ENCODE measurements at places on chromosomes 6 and 20.
A peak's percentile ranks its signal among the peaks of the same experiment; 100 is the strongest.

- no peak for DNase-seq
Measured at GRCh38 chr20:31869673-31869941, 720 bp downstream of the DUSP15 start.

DNA sequence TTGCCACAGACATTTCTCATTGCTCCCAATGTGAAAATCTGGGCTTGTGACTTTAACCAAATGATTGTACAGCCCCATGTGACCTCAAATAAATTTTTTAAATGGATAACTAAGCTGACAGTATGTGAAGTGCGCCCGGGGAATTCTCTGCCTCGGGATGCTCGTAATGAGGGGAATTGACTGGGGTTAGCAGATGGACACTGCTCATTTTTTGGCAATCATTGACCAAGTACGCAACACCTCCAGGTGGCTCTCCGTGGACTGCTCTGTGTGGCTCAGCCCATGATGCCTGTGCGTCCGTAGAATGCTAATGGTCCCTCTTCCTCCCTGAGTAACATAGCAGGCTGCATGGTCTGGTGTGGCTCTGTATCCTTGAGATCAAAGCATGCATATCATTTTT is 42.4 kb downstream of the FARS2 start:
- DNase-seq = no peak

GRCh38 chr6:53236241-53236640 is 87.6 kb upstream of the GCM1 start:
- DNase-seq = no peak

- no peak for DNase-seq
Measured at GRCh38 chr20:39021748-39022147, 59.6 kb downstream of the DHX35 start.

DNA sequence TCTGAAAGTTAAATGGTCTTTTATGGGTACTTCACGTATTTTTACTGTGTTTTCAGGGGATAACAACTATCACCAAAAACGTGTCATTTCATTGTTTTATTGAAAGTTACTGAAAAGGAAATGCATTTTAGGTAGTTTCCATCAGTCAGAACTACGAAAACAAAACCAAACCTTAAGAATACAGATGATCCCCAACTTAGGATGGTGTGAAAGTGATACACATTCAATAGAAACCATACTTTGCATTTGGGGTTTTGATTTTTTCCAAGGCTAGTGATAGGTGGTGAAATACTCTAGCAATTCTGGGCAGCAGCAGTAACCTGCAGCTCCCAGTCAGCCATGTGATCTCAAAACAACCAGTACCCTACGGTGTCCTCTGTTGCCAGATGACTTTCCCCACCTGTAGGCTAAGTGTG is 25.9 kb upstream of the EFHC1 start:
- DNase-seq = no peak

GRCh38 chr6:44041461-44042260 is 85.6 kb downstream of the MRPL14 start:
- peak; percentile 86 for DNase-seq

DNA sequence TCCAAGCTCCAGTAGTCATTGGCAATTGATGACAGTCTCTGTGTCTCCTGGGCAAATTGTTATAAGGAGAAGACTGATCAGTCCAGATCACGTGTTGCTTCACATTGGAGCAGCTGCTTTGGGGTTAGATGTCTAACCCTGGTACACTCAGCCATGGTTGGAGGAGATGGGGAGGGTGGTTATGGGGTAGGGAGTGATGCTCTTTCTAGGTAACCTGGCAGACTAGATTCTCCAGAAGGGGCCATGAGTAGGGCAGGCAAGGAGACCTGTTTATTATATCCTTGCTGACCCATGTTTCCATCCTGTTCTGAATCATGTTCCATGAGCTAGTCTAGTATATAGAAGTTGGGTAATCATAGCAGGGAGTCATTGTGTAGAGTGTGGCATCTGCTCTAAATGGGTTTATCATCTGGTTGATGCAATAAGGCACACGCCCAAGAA is 50.8 kb upstream of the BACH2 start:
- no peak for DNase-seq

DNA sequence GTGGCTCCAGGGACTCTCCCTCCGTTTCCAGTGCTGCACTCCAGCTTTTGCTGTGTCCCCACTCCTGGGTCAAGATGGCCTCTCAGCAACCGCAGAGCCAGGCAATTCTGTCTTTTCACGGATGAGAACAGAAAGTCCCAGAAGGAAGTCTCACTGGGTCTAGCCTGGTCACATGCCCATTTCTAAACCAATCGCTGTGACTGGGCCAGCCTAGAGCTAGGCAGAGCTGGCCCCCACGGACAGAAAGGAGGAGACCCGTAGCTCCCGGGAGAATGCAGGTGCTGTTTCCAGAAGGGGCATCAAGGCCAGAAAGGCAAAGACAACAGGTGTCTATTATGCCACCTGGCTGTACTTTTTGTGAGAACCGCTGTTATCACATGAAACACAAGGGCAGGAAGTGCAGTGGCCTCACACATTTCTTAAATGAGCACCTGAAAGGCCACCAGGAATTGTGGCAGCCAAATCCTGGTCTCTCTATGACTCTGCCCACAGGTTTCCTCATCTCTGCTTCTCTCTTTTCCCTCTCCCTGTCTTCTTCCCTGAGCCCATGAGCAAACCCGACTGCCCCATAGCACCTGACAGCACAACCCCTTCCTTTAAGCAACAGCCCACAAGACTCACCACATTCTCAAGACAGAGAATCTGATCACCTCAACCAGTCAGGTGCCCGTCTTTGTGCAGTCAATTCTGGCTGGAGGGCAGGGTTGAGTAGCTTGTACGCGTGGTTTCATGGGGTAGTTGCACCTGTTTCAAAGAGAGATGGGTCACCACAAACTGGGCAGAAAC is 37.1 kb upstream of the B4GALT5 start:
- no peak for DNase-seq

All from posterior vena cava (tissue), 2 donors.